ENCODE measurements at places on chromosomes 6 and 20. TPM values are rescaled to one million over a fixed set of nuclear protein-coding genes. Genes with fewer than 3 reads are reported as not detected.
A peak's percentile ranks its signal among the peaks of the same experiment; 100 is the strongest.

LY6G6F gene
- not detected for total RNA-seq

NMBR gene
- not detected for total RNA-seq

BACH2 gene
- 0.46 TPM for total RNA-seq

PI16 gene
- not detected for total RNA-seq

PSMA7 gene
- total RNA-seq: 899 TPM

TNFRSF6B gene
- total RNA-seq: 12.6 TPM

PAK5 gene
- 0.46 TPM for total RNA-seq

LIN28B gene
- 7.3 TPM for total RNA-seq

SSTR4 gene
- not detected for total RNA-seq

FAM210B gene
- total RNA-seq: 6.7 TPM

DNA sequence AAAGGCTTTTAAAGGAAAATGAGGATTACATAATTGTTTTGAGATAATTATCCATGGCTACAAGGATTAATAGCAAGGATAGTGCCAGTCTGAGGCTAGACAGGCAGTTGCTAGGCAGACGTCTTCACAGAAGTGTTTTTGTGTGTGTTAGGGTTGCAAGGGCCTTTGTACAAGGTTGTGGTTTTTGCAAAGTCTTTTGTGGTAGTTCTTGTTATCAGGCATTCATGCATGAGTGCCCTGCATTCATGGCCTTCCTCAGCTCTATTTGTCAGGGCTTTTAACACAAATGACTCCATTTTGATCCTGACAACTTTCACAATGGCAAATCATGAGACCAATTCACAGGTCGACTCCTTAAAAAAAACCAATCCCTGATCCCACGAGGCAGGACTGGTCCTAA, 68.1 kb upstream of the TXNDC5 start:
- peak; percentile 82 for DNase-seq

DNA sequence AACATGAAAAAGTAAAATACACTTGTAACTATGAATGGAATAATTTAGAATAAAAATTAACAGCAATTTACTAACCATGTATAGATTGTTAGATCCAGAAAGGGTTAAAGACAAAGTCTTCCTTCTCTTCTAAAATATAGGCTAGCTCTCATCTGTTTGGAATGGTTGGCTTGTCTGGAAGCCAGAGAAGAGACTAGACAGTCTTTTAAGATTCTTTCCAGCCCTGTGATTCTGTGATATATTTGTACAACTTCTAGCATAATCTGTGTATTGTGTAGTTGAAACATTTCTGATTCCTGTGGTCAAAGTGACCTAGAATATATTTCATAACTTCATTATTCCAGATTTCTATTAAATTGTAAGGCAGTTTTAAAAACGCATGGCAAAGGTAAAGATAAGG, 196.6 kb downstream of the UST start:
- DNase-seq: no peak

GRCh38 chr20:60131375-60131774, 173.2 kb downstream of the CDH26 start:
- peak; percentile 56 for DNase-seq

DNA sequence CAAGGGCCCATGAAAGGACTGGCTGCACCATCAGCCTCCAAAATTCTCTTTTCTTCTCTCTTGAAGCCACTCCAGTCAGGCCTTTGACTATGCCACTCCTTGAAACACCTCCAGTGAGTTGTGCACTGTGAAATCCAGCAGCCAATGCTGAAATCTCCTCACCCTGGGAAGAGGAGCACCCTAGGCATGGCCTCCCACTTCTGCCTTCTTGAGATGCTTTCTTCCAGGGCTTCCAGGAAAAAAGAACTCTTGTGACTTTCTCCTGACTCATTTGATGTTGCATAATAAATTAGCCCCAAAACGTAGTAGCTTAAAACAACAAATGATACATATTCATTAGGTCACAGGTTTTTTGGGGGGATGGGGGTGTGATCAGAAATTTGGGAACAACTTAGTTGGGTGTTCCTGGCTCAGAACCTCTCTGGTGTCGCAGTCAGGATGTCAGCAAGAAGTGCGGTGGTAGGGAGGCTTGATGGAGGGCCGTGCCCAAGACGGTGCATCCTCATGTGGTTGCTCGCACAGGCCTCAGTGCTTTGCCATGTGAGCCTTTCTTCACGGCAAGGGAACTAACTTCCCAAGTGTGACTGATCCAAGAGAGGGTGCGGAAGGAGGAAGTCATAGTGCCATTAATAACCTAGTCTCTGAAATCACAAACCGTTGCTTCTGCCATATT, 12.1 kb downstream of the NCR2 start:
- DNase-seq: no peak

GRCh38 chr20:45343532-45344167, 4.6 kb downstream of the SDC4 start:
- no peak for DNase-seq

DNA sequence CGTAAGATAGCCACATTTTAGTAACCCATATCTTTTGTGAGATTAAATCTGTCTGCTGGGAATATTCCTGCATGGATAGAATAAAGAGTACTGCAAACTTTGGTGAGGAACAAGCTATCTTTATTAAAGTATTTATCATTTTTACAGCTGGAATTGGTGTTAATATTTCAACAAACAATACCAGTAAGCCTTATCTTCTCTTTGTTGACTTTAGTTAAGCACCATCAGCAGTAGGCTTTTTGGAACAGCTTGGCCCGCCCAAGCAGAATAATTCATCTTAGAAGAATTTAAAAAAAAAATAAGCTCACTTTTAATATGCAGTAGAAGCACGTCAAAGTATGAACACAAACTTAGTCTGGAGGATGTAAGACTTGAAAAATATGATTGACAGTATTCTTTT, 917.8 kb upstream of the ADGRB3 start:
- DNase-seq: no peak

GRCh38 chr6:96520171-96521115, 1.2 kb upstream of the UFL1 start:
- peak; percentile 69 for DNase-seq

GRCh38 chr6:52611833-52612232, 35.0 kb upstream of the TRAM2 start:
- no peak for DNase-seq

- no peak for DNase-seq
Measured at GRCh38 chr6:56540232-56541029, 102.3 kb downstream of the DST start.

- DNase-seq: no peak
Measured at GRCh38 chr6:29631209-29631810, 1.7 kb downstream of the GABBR1 start.

DNA sequence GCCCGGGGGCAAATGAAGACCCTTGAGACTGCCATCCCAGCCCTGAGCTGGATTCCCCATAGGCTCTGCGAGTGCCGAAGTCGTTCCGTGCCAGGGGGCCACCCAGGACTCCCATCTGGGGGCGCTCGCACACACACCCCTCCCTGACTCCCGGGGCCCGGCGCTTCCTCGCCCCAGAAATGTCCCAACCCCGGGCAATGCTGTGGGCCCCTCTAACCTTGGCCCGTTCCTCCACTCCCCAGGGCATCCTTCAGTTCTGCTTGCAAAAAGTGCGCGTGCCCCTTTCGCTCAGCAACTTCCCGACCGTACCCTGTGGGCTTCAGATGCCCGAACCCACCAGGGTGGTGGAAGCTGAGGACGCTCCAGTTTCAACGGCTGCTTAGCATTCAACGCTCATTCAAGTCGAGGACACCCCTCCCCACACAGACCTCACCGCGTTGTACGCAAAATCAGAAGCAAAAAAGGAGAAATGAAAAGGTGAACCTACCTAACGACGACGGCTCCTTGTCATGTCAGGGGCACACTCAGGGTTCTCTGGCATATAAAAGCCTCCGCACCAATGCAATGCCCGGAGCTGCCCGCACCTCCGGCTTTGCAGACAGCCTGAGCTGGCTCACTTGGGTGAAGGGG, 25.3 kb downstream of the RIPOR2 start:
- DNase-seq: peak; percentile 15

GRCh38 chr6:215335-216034, 76.8 kb upstream of the DUSP22 start:
- DNase-seq: peak; percentile 78

- peak; percentile 30 for DNase-seq
Measured at GRCh38 chr6:52403627-52404026, 16.5 kb upstream of the EFHC1 start.

- DNase-seq: no peak
Measured at GRCh38 chr20:21836346-21836745, 130.9 kb downstream of the PAX1 start.

DNA sequence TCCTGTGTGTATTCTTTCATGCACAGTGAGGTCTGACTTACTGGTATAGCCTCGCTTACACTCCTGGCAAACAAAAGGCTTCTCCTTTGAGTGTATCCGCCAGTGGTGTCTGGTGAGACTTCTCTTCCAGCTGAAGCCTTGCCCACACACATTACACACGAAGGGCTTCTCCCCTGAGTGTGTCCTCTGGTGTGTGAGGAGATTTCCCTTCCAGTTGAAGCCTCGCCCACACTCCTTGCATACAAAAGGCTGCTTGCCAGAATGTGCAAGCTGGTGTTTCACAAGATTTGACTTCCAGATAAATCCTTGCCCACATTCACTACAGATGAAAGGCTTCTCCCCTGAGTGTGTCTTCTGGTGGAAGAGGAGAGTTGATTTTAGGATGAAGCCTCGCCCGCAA, 21.5 kb downstream of the ZNF337 start:
- no peak for DNase-seq

DNA sequence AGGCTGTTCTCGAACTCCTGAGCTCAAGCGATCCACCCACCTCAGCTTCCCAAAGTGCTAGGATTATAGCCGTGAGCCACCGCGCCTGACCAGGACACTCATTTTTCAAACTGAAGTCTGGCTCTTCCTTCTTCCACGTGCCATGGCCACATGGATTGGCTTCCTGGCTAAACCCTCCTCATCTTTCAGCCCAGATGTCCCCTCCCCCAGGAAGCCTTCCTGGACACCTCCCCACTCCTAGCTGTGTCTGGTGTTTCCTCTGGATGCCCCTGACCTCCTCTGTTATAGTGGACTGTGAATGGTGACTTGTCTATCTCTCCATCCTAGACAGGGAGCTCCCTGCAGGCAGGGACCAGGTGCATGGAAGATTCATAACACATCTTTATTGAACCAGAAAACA, 57.2 kb downstream of the RIPOR3 start:
- no peak for DNase-seq

- DNase-seq: no peak
Measured at GRCh38 chr20:44742304-44743079, 3.2 kb upstream of the KCNK15 start.

GRCh38 chr20:4898282-4899244, 102.7 kb downstream of the SLC23A2 start:
- DNase-seq: peak; percentile 81

DNA sequence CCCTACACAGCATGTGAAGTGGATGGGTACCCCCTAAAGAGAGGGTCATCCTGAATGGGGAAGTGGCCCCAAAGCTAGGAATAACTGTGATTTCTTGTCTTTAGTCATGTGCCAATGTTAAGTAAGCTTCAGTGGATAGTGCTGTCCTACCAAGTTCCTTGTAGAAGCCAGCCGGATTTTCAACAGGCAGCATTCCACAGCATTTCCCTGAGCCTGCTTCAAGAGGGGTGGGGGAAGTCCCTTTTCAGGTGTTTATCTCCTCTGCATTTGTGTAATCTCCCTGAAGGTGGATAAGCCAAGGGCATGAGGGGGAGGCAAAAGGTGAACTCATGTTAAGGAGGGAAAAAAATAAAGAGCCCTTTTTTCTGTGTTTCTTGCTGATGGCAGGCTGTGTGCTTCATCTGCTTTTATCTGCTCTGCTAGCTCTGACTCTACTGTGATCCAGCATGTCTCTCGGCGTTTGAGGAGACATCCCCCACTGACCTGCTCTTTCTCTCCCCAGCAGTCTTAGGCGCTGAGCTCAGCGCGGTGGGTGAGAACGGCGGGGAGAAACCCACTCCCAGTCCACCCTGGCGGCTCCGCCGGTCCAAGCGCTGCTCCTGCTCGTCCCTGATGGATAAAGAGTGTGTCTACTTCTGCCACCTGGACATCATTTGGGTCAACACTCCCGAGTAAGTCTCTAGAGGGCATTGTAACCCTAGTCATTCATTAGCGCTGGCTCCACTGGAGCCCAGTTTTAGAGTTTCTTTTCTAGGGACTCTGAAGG, 1.9 kb downstream of the EDN1 start:
- DNase-seq: peak; percentile 48

- DNase-seq: no peak
Measured at GRCh38 chr6:56715741-56716140, 73.1 kb upstream of the DST start.

- no peak for DNase-seq
Measured at GRCh38 chr20:63364801-63365585, 3.8 kb upstream of the CHRNA4 start.

DNA sequence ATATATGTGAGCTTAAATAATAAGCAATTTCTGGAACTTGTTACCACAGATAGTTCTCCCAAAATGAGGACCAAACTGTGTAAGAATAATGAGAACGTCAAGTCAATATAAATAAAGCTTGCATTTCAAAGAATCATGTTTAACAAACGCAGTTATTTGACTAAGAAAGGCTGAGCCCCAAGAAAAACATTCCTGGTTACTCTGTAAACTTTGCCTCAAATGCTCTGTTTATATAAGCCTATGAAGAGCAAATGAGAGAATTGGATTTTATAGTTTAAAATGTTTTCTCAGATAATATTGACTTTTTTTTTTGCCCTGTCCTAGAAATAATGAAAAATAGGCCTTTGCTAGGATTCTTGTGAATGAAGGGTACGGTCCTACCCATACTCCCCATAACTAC, 81.3 kb downstream of the C6orf52 start:
- no peak for DNase-seq

DNA sequence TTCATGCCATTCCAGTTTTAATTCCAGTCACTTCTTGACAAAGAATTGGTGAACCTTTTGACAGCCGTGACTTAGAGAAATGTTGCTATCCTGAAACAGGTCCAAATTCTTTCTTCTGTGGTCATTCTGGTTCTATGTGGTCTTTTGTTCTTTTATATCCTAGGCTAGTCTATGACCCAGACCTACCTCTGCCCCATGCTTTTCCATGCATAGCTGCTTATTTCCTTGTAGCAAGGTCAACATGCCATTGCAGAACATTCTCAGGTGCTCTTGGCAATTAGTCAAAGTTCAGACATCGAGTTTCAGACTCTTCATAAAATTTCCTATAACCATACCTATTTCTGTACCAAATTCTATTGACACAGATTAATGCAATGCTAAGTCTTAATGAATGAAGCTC, 202.6 kb downstream of the PLCB1 start:
- DNase-seq: no peak

DNA sequence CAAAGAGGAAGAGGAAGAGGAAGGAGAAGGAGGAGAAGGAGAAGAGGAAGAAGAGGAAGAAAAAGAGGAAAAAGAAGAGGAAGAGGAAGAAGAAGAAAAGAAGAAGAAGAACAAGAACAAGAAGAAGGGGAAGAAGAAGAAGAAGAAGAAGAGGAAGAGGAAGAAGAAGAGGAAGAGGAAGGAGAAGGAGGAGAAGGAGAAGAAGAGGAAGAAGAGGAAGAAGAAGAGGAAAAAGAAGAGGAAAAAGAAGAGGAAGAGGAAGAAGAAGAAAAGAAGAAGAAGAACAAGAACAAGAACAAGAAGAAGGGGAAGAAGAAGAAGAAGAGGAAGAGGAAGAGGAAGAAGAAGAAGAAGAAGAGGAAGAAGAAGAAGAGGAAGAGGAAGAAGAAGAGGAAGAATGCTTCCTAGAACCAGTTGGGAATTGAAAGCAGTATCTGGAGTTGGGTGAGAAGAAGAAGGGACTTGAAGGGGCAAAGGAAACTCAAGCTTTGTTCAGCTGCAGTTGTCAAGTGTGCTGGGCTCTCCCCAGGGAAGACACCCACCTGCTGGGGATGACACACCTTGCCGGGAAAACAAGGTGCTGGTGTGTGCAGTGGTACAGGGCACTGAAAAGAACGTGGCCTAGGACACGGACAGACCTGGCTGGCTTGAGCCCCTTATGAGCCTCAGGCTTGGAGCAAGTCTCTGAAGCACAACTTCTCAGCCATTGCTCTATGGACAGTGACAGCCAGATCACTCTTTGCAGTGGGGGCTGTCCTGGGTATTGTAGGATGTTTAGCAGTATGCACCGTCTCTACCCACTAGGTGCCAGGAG, 30.1 kb upstream of the ARFGEF2 start:
- DNase-seq: no peak

Measured in Daoy (cell line).